ENCODE measurements at places on chromosomes 7 and 10.

GRCh38 chr10:68559841-68560185, 324 bp upstream of the TET1 start:
- no peak for DNase-seq

DNA sequence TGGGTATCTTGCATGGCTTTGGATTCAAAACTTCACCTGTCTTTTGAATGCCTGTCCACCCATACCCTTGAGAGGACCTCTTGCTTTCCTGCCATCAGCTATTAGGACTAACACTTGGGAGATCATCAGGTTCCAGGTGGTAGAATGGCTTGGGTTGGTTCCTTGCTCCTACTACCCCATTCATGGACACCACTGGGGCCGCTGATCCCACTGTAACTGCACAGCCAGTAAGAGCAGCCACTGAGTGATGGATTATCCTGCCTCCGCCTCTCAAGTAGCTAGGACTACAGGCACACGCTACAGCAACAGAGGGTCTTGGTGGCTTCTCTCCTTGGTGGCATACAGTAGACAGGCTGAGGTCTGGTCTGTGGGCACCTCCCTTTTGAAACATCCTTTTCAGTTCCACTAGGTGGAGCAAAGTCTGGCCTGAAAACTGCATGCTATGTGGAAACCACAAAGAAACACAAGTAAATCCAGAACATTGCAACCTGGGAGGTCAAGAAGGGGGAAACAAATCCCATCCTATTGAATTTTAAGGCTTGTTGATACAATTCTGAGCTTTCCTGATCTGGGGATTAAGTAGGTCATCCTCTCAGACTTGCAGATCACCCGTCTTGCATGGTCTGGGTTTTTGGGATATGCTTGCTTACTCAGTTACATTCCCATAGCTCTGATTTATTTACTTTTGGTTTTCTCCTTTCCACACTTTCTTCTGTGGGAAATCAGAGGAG, 9.4 kb downstream of the WBP1L start:
- DNase-seq: no peak

GRCh38 chr10:71082960-71083715, 129.2 kb upstream of the UNC5B start:
- DNase-seq: no peak

- DNase-seq: no peak
These were observed 885.0 kb upstream of the LRRN3 start for GRCh38 chr7:110205899-110206298.

- no peak for DNase-seq
These were observed 8.7 kb upstream of the TCAF1 start for GRCh38 chr7:143910473-143911248.

DNA sequence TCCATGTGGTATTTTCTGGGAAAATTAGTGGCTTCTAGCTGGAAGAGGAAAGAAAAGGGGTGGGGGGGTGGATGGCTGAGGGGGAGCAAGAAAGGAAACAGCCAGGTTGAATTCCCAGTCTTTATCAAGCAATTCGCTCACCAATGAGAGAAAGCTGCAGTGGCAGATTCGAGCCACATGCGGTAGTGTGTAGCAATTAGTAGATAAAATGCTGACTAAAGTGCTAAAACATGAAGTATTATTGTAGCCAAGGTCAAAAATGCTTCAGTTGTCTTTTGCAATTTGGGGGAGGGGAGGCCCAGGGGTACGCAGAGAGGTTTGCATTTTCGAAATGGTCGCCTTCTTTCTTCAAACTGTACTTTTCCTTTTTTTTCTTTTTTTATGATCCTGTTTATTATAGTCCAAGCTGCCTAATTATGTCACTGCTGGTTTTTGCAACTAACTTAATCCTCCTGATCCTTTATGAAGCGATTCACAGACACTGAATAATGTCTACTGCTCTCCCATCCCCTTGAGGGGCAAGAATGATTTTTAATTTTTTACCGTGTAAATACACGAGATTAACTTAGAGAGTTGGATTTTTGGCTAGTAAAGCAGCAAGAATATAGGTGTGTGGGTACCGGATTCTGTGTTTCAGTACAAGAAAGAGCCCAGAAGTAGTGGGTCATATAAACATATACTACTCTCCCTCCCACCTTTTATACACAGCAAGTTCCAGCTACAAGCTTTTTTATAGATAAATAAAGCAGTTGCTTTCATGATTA, 3.6 kb upstream of the ARID5B start:
- DNase-seq: no peak
